HT1080 (cell line): ENCODE measurements at places on chromosomes 5 and 9. TPM values are rescaled to one million over a fixed set of nuclear protein-coding genes. Genes with fewer than 3 reads are reported as not detected.

Gene ZBTB26
- 4.2 and 5.4 TPM in 2 replicates for total RNA-seq

Gene GFI1B
- total RNA-seq, result not detected in 2 replicates

GRCh38 chr5:38453921-38454320 lies 102.5 kb downstream of the LIFR start:
- no peak for DNase-seq

DNA sequence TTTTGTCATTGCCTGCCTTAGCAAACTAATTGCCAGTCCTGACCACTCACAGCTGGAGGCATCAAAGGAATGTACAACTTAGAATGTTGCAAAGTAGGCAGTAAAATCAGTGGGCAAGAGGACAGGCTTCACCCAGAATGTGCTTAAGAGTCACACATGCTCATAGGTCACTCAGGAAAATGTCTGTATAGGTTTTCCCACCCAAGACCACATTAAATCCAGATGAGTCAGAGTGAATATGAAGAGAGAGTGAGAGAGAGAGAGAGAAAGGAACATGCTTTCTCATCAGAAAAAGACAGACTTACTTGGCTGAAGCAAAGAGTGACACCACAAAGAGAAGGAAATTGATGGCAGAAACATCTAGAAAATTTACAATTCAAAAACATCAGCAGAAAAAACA lies 37.9 kb downstream of the PLEKHG4B start:
- DNase-seq, result no peak
